Stomach (tissue), 19 donors: ENCODE measurements at places on chromosomes 3 and 15. TPM values are rescaled to one million over a fixed set of nuclear protein-coding genes. Genes with fewer than 3 reads are reported as not detected.

The CPNE9 gene
- total RNA-seq, result not detected

The ITGA11 gene
- 4.3 TPM for total RNA-seq

The HTD2 gene
- total RNA-seq, result 7.0 TPM

The DET1 gene
- 3.2 TPM for total RNA-seq

The ZKSCAN7 gene
- total RNA-seq, result 6.2 TPM

The SLC24A5 gene
- not detected for total RNA-seq

The COL8A1 gene
- total RNA-seq, result 16.5 TPM

The LIPC gene
- total RNA-seq, result 7.5 TPM

GRCh38 chr15:59642351-59642750 lies 15.0 kb downstream of the GTF2A2 start:
- DNase-seq, result no peak

- DNase-seq, result no peak
These were observed 1532.5 kb upstream of the CADM2 start for GRCh38 chr3:83426300-83426699.

DNA sequence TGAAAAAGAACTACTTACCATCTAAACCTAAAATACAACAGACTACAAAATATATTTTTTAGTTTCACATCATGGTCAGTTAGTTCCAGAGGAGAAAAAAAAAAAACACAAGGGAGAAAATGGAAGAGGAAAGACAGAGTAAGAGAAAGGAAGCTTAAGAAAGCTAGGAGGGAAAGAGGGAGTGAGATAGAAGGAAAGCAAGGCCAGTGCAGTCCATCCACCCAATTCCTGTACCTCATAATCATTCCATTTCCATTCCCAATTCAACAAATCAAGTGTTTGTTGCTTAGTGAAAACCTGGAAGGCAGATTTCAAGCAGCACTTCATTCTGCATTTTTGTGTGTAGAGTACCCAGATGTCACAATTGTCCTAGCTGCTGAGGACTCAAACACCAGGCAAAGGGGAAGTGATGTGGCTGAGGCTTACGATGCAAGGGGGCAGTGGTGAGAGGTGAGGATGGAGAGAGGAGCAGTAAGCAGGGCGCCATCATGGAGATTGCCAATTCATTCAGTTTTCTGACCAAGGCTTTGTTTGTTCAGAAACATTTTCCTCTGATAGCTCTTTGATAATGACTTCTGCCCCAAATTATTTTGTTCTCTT lies 83.6 kb upstream of the GSK3B start:
- no peak for DNase-seq

GRCh38 chr15:92661069-92661468 lies 5.5 kb upstream of the FAM174B start:
- no peak for DNase-seq

GRCh38 chr15:55564347-55565145 lies 23.6 kb downstream of the PYGO1 start:
- no peak for DNase-seq

GRCh38 chr3:58962040-58962651 lies 87.7 kb downstream of the CFAP20DC start:
- DNase-seq, result no peak

GRCh38 chr3:34022147-34022546 lies 223.7 kb downstream of the PDCD6IP start:
- DNase-seq, result no peak

DNA sequence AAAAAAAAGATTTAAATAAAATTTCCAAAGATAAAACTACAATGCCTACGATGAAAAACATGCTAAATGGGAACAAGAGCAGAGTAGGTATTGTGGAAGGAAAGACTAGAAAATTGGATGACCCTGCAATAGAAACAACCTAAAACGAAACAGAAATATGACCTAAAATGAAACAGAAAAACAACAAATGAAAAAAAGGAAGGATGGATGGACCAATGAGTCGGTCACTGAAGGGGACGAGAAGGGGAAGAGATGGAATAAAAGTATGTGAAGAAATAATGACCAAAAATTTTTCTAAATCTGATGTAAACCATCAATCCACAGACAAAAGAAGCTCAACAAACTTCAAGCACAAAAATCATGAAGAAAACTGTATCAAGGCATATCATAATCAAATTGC lies 44.8 kb downstream of the TBC1D2B start:
- DNase-seq, result no peak

GRCh38 chr15:72782274-72783003 lies 1.1 kb downstream of the ADPGK start:
- DNase-seq, result peak; percentile 40

- peak; percentile 83 for DNase-seq
These were observed 23.2 kb upstream of the TATDN2 start for GRCh38 chr3:10224794-10225665.

DNA sequence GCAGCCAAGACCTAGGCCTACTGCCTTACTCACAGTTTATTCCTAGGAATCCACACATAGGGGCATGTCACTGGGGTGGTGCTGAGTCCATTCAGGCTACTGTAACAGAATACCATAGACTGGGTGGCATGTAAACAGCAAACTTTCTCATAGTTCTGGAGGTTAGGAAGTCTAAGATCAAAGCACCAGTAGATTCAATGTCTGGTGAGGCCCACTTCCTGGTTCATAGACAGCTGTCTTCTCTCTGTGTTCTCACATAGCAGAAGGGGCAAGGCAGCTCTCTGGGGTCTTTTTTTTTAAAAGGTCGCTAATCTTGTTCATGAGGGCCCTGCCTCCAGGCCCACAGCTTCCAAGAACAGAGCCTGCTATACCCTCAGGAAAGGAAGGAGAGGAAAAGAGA lies 113.9 kb upstream of the MANF start:
- no peak for DNase-seq

- DNase-seq, result peak; percentile 24
These were observed 20.3 kb downstream of the KY start for GRCh38 chr3:134630506-134630905.

DNA sequence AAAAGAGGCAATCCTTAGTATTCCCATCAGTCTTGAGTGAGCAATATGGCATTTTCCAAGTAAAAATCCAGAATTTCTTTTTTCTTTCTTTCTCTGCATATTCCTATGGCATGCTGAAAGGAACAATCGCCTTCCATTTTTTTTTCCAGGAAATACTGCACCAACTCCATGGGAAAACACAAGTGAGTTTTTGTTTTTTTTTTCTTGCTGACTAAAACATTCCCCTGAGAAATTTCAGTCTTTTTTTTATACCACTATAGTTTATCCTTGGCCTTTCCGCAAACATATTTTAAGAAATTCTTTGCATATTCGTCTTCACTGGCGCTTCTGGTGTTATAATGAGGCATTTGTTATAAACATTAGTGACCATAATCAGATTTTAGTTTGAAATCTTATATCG lies 429.6 kb upstream of the MDFIC2 start:
- no peak for DNase-seq

GRCh38 chr3:31408720-31409119 lies 124.0 kb upstream of the STT3B start:
- DNase-seq, result no peak

GRCh38 chr3:97612632-97613031 lies 151.9 kb upstream of the ARL6 start:
- no peak for DNase-seq

DNA sequence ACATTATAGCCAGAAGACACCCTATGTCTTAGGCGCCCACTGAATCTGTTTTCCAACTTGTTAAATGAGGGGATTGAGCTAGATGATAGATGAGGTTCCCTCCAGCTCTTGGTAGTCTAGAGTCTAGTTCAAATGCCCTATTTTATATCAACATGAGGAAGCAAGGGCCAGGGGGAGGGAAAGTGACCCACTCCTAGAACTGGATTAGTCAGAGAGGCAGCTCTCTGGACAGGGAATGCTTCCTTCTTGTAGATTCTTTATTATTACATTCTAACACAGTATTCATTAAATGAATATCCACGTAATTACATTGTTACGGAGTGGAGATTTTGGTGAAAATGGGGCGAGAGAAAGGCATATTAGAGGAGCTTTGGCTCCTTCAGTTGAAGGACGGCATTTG lies 89.5 kb downstream of the RAD18 start:
- no peak for DNase-seq

GRCh38 chr15:73518180-73518862 lies 75.4 kb downstream of the REC114 start:
- no peak for DNase-seq

- DNase-seq, result no peak
These were observed 36.9 kb upstream of the CMSS1 start for GRCh38 chr3:99780749-99781148.

DNA sequence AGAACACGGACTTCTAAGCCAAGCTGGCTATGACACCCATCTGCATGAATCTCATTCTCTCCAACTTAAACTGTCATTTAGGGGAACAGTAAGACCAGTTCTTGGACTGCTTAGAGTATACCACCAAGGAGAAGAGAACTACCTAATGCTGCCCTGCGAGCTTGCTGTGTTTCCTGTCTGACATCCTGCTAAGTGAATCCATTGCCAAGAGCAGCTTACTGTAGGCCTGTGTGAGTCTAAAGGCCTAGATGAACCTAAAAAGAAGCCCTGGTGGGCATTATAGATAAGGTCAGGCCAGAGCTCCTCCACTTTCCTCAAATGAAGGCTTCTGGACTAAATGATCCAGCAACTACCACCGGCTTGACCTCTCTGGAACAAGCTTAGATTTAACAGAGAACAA lies 15.0 kb downstream of the LZTFL1 start:
- DNase-seq, result no peak

DNA sequence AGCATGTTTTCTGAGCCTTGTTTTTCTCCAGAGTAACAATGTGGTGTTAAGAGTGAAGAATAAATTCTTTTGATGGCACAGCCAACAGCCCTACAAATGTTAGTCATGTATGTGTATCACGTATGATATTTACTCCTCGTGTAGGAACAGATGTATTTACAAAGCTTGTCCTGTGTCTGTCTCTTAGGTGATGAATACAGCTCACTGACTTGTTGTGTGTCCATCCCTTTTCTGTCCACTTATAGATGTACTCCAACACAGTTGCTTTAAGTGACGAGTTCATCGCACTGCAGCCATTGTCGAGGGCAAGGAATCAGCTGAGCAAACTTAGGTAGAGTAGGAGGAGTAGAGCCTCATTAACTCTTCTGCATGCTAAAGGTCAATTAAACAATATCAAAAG lies 78.1 kb downstream of the DCUN1D1 start:
- no peak for DNase-seq

DNA sequence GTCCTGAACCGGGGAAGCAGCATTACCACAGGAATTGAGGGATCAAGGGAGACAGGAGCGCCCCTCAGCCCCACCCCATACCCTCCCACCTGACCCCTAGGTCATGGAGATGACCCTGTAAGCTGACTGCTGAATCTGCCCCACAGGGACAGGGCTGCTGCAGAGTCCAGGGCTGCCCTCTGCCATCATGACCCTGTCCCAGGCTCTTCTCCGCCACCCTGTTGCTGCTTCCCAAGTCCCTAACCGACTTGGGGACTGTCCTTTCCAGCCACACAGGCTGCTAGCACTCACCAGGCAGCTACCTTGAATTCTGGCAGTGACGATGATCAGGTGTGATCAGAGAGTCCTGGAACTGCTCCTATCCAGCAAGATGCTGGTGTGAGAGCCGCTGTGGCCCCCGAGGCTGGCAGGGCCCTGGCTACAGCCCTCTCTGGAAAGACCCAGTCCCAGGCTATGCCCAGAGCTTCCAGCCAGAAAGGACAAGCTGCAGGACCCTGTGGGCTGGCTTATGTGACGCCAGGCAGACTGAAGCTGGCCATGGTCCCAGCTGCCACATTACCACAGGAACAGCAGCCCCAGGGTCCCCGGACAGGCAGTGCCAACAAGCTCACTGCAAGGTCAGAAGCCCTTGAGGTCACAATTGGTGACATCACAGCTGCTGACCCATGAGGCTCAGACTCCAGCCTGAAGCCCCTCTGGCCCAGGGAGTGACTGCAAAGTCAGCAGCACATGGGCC lies at the start of gene C3orf22:
TSS of gene C3orf22 (minus strand) at position 597 of the 736 bp plus-strand sequence. CDS start 5,542 bp downstream, outside the sequence.
- DNase-seq, result no peak

DNA sequence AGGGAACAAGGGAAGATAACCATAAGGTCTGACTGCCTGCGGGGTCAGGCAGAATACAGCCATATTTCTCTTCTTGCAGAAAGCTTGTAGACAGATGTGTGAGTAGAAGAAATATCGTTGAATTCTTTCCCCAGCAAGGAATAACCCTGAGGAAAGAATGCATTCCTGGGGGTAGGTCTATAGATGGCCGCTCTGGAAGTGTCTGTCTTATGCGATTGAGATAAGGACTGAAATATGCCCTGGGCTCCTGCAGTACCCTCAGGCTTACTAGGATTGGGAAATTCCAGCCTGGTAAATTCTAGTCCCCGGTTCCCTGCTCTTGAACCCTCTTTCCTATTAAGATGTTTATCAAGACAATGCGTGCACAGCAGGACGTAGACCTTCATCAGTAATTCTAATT lies 15.8 kb upstream of the SST start:
- no peak for DNase-seq

GRCh38 chr3:22795917-22796316 lies 407.2 kb upstream of the UBE2E2 start:
- no peak for DNase-seq

GRCh38 chr3:58171126-58171525 lies 39.6 kb downstream of the DNASE1L3 start:
- no peak for DNase-seq

DNA sequence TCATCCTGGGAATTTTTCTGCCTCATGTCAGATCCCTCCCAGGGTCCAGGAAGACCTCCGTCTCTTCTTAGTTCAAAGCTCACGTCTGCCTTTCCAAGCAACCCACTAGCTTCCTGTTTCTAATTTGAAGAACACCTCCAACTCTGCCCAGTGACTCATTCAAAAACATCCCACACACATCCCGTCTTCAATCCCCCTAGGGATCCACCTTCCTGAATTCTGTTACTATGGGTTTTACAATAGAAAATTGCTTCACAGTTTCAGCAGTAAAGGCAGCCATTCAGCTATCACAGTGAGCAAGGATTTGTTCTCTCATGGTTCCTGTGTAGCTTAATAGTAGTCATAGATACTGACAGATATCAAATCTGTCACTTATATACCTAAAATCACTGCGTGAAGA lies 308.3 kb upstream of the CCDC54 start:
- DNase-seq, result no peak

DNA sequence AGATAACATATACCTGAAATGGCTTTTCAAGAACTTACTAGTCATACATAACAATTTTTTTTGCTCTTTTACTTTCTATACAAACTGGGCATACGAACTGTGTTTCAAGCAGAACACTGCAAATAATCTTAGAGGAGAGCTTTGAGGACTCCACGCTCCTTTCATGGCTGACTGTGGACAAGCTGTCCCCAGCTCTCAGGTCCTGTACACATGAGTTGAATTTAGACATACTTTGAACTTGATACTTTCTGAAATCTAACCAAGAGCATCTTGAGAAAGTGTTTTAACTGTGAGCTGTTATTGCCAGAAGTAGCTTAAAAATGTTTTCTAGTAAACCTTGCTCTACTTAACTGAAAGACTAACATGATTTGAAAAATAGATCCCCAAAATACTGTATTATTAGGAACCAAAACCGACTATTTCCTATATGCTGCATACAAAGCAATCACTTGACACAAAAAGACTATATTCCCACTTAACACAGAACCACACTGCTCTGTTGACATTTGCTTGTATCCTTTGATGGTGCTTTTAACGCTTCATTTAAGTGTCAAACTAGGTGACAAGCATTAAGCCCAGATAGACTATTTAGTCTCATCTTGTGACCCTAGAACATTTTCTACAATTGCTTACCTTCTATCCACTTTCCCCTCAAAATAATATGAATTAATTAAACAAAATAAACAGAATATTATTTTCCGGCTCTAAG lies 755.8 kb downstream of the ROBO1 start:
- DNase-seq, result no peak

- DNase-seq, result no peak
These were observed 158.6 kb downstream of the CCNL1 start for GRCh38 chr3:157001221-157001957.
